ENCODE measurements at places on chromosomes 5 and 9. TPM values are rescaled to one million over a fixed set of nuclear protein-coding genes. Genes with fewer than 3 reads are reported as not detected.

The FGFR4 gene
- total RNA-seq: 3.8 TPM

The PRDM9 gene
- not detected for total RNA-seq

The CSF2 gene
- not detected for total RNA-seq

The PCDHB12 gene
- total RNA-seq: 0.18 TPM

The PCDHB10 gene
- 0.62 TPM for total RNA-seq

The HEMGN gene
- total RNA-seq: not detected

The TRUB2 gene
- 39.3 TPM for total RNA-seq

The MUSK gene
- not detected for total RNA-seq

The MORN5 gene
- total RNA-seq: not detected

The IFNK gene
- not detected for total RNA-seq

The KIF27 gene
- total RNA-seq: 3.5 TPM

The PCDHGA11 gene
- 10.3 TPM for total RNA-seq

The OR13C4 gene
- not detected for total RNA-seq

The AQP7 gene
- total RNA-seq: 3.7 TPM

The SYK gene
- not detected for total RNA-seq
